ENCODE measurements at places on chromosomes 3 and 15.

DNA sequence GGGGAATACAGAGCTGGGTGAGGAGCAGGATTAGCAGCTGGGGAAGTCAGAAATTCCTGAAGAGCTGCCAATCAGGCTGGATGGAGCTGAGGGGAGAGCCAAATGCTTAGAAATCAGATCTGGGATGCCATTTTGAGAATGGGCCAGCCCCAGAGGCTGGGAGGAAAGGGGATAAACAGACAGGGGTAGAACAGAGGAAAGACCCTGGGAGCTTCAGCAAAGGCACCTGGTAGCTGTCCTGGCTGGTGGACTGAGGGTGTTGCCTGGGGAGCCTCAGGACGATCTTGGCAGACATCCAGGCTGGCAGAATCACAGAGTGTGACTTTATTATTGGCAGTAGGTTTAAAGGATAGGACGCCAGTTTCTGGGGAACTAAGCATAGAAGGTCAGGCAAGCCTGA, 97.8 kb downstream of the SQOR start:
- H3K27ac ChIP-seq: no peak overlapping the region
- H3K27me3 ChIP-seq: no peaks in the 10 kb centered on the region
- no peak overlapping the region for H3K4me3 ChIP-seq
- H3K36me3 ChIP-seq: no peaks in the 10 kb centered on the region
- no peaks in the 10 kb centered on the region for H3K4me1 ChIP-seq
- DNase-seq: no peak

GRCh38 chr15:40257656-40258450, 19.0 kb downstream of the PAK6 start:
- H3K36me3 ChIP-seq: no peaks in the 10 kb centered on the region
- H3K27me3 ChIP-seq: no peaks in the 10 kb centered on the region
- H3K4me1 ChIP-seq: no peaks in the 10 kb centered on the region
- H3K4me3 ChIP-seq: no peak overlapping the region
- no peak overlapping the region for H3K27ac ChIP-seq

DNA sequence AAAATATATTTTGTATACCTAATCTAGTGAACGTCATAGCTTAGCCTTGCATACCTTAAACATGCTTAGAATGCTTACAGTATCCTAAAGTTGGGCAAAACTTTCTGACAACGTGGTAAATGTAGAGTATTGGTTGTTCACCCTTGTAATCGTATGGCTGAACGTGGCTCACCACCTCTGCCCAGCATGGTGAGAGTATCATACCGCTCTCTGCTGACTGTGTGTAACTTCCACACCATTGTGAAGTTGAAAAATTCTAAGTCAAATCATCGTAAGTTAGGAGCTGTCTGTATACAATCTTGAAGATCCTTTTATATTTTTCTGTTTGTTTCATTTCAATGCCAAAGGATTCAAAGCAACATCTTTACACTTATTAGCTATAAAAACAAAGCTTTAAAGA, 63.5 kb upstream of the TRPC1 start:
- H3K27ac ChIP-seq: no peak overlapping the region
- DNase-seq: no peak
- peaks cover 17% of the 10 kb centered on the region for H3K4me1 ChIP-seq
- H3K27me3 ChIP-seq: no peaks in the 10 kb centered on the region
- no peak overlapping the region for H3K4me3 ChIP-seq

GRCh38 chr15:40464595-40465185, 6.1 kb upstream of the CHST14 start:
- H3K27ac ChIP-seq: no peak overlapping the region
- no peak overlapping the region for H3K4me3 ChIP-seq
- no peaks in the 10 kb centered on the region for H3K27me3 ChIP-seq
- DNase-seq: no peak
- H3K36me3 ChIP-seq: no peaks in the 10 kb centered on the region

DNA sequence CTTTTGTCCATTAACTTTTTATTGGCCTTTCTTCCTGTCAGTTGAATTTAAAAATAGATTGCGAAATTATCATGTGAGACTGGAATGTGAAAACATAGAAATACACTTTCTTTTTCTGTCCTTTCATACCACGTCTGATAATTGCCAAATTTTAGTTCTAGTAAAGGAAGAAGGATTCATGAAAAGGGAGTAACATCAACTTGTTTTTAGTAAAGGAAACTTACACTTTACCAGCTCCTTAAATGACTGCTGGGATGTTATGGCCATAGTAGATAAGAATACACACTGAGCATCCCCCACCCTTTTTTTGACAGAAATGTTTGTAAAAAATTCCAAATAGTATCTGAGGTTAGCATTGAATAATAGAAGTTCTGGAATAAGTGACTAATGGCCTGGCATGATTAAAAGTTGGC, 137.9 kb downstream of the NEO1 start:
- H3K4me3 ChIP-seq: no peak overlapping the region
- H3K36me3 ChIP-seq: no peaks in the 10 kb centered on the region
- H3K27me3 ChIP-seq: no peaks in the 10 kb centered on the region
- DNase-seq: no peak

DNA sequence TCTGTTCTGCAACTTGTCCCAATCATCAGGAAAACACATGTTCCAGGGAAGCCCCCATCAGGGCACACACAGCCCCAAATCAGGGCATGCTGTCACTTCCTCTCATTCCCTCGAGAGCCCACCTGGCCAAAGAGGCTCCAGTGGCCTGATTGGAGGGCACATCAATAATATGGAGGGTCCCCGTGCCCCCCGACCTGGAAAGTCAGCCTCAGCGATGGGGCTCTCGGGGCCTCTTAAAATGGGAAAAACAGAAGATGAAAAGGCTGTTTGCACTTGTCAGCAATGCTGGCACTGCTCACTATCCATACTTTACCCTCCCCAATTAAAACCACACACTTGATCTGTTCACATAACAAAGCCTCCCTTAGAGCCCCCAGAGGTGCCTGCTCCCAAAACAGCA, 172.9 kb upstream of the NSMCE3 start:
- DNase-seq: no peak
- H3K27ac ChIP-seq: no peak overlapping the region
- no peaks in the 10 kb centered on the region for H3K4me1 ChIP-seq
- no peaks in the 10 kb centered on the region for H3K36me3 ChIP-seq
- no peak overlapping the region for H3K4me3 ChIP-seq

- no peak overlapping the region for H3K4me3 ChIP-seq
- peaks cover 30% of the 10 kb centered on the region for H3K4me1 ChIP-seq
- H3K27ac ChIP-seq: peak overlapping the region; percentile 28
- H3K36me3 ChIP-seq: no peaks in the 10 kb centered on the region
- DNase-seq: no peak
These were observed 14.9 kb upstream of the HES1 start for GRCh38 chr3:194120789-194121770.

DNA sequence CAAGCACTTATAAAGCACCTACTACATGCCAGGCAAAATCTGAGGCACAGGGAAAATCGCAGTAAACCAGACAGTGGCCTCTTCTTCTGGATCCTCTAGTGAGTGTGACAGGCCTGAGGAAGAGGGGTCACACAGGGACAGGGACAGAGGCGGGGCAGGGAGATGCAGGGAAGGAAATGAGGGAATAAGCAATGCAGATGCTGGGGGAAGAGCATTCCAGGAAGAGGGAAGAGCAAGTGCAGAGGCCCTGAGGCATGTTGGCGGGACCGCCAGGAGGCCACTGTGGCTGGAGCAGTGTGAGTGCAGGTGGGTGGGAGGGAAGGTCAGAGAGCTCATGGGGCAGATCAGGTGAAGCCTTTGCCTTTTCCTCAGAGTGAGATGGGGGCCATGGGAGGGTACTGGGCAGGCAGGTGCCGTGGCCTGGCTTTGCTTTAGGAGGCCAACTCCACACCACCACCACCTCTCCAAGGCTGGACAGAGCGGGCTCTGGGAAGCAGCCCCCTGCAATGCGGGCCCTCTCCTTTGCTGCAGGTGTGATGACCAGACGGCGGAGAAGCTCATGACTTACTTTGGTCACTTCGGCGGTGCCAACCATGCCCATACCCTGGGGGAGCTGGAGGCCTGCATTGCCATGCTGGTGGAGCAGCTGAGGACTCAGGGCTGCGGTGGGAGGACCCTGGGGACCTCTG, 26.8 kb upstream of the GP9 start:
- no peak overlapping the region for H3K27ac ChIP-seq
- no peak overlapping the region for H3K4me3 ChIP-seq
- no peaks in the 10 kb centered on the region for H3K4me1 ChIP-seq
- no peaks in the 10 kb centered on the region for H3K36me3 ChIP-seq
- no peaks in the 10 kb centered on the region for H3K27me3 ChIP-seq

GRCh38 chr3:195869413-195870001, 38.8 kb downstream of the TNK2 start:
- no peak overlapping the region for H3K4me3 ChIP-seq
- no peaks in the 10 kb centered on the region for H3K4me1 ChIP-seq
- H3K27ac ChIP-seq: no peak overlapping the region

DNA sequence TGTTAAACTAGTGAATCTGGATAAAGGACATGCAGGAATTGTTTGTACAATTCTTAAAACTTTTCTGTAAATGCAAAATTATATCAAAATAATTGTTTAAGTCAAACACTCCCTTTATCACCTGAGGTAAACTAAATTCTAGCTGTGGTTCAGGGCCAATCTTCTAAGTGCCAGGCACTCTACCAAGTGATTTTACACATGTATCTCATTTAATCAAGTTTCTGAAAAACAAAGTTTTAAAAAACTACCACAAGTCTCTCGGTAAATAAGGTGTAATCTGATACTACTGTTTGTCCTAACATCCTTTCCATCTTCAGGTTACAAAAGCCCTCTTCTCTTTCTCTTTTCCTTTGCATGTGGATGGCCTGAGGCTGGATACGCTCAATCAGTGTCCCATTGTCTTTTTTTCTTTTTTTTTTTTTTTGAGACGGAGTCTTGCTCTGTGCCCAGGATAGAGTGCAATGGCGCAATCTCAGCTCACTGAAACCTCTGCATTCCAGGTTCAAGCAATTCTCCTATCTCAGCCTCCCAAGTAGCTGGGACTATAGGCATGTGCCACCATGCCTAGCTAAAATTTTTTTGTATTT, 19.3 kb downstream of the IFT80 start:
- H3K4me1 ChIP-seq: no peaks in the 10 kb centered on the region
- DNase-seq: no peak
- H3K27ac ChIP-seq: no peak overlapping the region

- peaks cover 24% of the 10 kb centered on the region for H3K36me3 ChIP-seq
- DNase-seq: no peak
- H3K27ac ChIP-seq: peak overlapping the region; percentile 23
- H3K4me1 ChIP-seq: peaks cover 15% of the 10 kb centered on the region
These were observed 12.5 kb downstream of the SSR3 start for GRCh38 chr3:156542101-156543042.

DNA sequence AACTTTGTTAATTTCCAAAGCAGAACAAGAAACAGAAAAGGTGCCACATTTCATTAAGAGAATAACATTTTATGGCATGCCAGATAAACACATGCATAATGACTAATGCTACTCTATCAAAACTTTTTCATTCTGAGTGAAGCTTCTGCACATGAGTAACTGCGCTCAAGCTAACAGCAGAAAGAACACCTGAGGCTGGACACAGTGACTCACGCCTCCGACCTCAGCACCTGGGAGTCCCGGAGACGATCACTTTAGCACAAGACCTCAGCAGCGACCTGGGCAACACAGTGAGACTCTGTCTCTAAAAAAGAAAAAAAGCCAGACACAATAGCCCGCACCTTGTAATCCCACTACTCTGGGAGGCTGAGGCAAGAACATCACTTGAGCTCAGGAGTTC, 70.6 kb downstream of the ACAP2 start:
- no peaks in the 10 kb centered on the region for H3K4me1 ChIP-seq
- H3K27ac ChIP-seq: no peak overlapping the region
- DNase-seq: no peak
- H3K36me3 ChIP-seq: no peaks in the 10 kb centered on the region
- no peaks in the 10 kb centered on the region for H3K27me3 ChIP-seq
- H3K4me3 ChIP-seq: no peak overlapping the region

GRCh38 chr3:16067837-16068471, 106.5 kb upstream of the GALNT15 start:
- H3K27ac ChIP-seq: no peak overlapping the region
- H3K4me1 ChIP-seq: no peaks in the 10 kb centered on the region
- H3K36me3 ChIP-seq: no peaks in the 10 kb centered on the region

DNA sequence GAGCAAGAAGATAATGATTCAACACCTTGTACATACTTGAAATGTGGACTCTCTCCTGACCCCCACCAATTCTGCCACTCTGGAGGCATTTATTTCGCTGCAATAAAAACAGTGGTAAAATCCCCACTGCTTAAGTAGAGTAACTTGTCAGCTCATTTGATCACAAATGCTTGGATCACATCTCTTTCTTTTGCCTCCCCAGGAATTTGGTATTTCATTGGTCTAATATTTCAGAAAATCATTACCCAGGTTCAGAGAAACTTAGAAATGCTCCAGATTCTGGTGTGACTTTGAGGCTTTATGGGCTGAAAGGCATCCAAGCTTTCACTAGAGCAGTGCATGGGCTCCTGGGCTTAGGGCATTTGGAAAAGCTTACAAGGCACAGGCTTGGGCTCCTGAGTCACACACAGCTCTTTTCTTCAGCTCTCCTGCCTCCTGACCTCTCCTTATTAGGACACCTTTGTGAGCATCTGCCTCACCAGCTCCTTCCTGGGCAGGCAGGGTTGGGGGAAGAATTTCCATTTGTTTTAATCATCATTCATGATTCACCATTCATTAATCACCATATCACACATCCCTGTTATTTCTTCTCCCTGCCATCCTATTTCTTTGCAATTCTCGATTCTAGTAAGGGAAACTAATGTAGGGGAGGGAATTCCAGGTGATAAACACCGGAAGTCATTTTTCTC, 22.5 kb downstream of the CDCP1 start:
- H3K4me3 ChIP-seq: no peak overlapping the region
- no peak for DNase-seq
- no peaks in the 10 kb centered on the region for H3K36me3 ChIP-seq
- H3K4me1 ChIP-seq: peaks cover 35% of the 10 kb centered on the region
- no peaks in the 10 kb centered on the region for H3K27me3 ChIP-seq

DNA sequence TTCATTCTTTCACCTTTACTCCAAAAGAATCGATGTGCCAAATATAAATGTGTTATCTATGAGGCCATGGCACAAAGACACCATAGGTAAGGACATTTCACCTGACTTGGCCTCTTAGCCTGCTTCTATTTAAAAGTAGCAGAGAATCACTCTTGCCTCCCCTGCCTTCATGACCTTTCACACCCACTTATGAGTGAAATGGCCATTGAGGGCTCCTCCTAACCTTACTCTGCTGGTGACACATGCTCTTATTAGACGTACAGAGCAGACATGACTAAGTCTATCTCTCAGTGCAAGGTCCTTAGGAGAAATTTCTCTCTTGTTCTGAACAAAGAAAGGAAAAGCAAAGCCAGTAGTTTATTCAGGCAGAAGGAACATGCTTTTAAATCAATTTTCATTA, 150.7 kb downstream of the LRTM1 start:
- no peak overlapping the region for H3K27ac ChIP-seq
- no peaks in the 10 kb centered on the region for H3K4me1 ChIP-seq
- H3K36me3 ChIP-seq: no peaks in the 10 kb centered on the region
- H3K27me3 ChIP-seq: no peaks in the 10 kb centered on the region

- H3K4me1 ChIP-seq: no peaks in the 10 kb centered on the region
- no peaks in the 10 kb centered on the region for H3K36me3 ChIP-seq
- H3K4me3 ChIP-seq: no peak overlapping the region
- no peak for DNase-seq
These were observed 125.2 kb upstream of the CCNL1 start for GRCh38 chr3:157285141-157285540.

- no peaks in the 10 kb centered on the region for H3K27me3 ChIP-seq
- H3K36me3 ChIP-seq: no peaks in the 10 kb centered on the region
- no peaks in the 10 kb centered on the region for H3K4me1 ChIP-seq
- H3K27ac ChIP-seq: no peak overlapping the region
- no peak overlapping the region for H3K4me3 ChIP-seq
These were observed 454.6 kb upstream of the ARPP21 start for GRCh38 chr3:35184775-35185174.

Measured in pancreas (tissue), 10 donors.